Activated CD4-positive, CD25-positive, alpha-beta regulatory T cell treated with anti-CD3 and anti-CD28 coated beads, Interleukin-2, amount 50 U/mL, for 24 hours (primary cell): ENCODE measurements at places on chromosomes 5 and 9.

DNA sequence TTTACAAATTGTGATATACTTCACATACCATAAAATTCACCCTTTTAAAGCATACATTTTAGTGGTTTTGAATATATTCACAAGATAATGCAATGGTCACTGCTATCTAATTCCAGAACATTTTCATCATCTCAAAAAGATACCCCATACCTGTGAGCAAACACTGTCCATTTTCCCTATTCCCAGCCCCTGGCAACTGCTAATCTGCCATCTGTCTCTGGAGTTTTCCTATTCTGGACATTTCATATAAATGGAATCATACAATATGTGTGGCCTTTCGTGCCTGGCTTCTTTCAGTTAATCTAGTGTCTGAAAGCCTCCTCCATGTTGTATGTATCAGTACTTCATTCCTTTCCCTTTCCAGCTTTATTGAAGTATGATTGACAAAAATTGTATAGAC, 14.7 kb downstream of the SNX30 start:
- ATAC-seq, result no peak

DNA sequence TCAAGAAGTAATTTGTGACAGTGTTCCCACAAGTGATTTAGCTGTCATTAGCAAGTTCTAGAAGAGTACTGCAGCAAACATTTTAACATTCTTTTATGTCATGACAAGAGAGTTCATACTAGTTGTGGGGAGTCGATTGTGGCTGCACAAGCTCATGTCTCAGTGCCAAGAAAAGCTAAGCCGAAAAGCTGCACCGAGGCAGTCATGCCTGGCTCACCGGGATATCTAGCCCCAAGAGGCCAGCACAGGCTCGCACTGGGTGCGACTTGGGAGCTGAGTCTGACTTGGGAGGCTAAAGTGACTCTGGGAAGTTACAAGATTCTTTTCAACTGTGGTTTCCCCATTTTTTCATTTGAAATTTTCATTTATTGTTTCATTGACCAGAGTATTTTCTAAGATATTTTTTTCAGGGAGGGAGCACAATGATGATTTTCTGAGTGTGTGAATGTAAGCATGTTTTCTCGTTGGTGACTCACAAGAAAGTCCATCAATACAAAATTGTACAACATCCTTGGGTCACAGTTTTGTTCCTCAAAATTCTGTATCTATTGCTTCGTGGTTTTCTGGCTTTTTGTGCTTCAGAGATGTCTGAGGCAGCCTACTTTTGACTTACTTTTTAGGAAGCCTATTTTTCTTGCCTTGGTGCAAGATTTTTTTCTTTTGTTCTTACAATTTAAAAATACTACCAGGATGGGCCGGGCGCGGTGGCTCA, 18.7 kb downstream of the CAST start:
- no peak for ATAC-seq

DNA sequence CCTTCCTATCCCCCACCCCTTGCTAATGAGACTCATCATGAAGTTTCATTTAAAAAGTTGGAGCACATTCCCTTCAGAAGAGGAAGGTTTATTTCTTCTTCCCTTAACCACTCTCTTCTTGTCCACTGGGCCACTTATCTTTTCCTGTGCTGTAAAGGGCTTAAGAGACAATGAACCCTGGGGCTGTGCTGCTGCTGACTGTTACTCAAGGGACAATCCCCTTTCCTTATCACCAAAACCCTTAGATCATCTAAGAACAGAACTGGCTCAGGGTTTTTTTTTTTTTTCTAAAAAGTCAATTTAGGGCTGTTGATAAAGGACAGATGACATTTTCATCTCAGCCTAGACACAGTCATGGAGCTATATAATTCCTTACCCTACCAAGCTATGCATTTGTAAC, 29.6 kb downstream of the CAPSL start:
- no peak for ATAC-seq

GRCh38 chr5:16595881-16596580, 20.8 kb downstream of the RETREG1 start:
- no peak for ATAC-seq

DNA sequence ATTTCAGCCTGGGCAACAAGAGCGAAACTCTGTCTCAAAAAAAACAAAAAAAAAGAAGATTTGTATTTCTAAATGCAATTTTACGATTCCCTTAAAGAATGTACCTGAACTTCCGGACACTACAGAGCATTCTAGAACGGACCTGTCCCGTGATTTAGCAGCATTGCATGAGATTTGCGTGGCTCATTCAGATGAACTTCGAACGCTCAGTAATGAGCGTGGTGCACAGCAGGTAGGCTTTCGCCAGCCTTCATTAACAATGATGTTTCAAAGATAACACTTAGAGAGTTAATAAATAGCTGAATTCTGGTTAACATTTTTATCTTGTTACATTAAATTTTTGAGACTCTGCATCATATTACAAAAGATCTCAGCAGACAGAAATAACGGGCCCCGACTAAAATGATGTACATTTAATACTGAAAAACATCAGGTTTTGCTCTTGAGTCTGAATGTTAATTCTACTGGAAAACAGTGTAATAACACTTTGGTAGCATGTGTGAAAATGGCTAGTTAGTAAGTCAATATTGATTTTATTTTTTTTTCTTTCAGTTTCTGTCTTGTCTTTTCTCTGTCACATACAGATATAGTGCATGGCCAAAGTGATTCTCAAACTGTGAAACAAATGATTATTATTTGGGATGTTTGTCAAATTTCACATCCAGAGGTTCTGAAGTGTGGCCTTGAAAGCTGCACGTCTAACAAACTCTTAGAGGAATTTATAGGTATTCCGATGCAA, 23.3 kb downstream of the CCNH start:
- no peak for ATAC-seq

DNA sequence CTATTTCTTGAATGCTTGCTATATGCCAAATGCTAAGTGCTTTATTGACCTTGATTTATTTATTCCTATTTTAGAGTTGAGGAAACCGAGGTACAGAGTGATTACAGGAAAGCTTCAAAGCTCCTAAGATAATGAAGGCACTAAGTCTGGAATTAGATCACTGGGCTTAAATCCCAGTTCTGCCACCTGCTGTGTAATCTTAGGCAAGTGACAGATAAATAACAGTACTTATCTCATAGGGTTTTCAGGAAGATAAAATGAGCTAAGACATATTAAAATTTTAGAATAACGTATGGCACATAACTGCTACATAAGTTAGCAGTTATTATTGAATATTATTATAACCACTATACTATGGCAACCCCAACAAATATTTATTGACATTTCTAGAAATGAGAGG, 843.8 kb downstream of the DTWD2 start:
- ATAC-seq, result no peak

DNA sequence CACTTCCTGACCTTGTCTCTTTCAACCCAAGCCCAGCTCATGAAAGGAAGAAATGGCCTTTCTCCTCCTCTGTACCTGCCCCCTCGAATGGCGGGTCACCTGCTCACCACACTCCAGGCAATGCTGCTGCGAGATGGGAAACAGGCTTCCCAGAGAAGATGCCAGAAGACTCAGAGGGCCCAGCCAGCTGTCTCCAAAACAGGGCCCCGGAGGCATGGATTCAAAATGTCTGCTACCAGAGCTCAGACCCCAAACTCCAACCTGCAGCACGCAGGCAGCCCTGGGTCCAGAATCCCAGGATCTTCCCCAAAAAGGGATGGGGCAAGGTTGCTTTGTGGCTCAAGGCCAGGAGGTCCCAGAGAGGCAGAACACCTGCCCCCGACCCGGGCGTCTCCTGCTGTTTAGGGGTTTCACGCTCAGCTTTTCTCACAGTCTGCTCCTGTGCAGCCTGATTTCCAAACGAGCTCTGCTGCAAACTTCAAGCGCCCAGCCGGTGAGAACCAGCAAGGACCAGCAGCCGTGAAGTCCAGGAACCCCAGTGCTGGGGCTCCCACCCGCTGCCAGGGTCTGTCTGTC, 42.5 kb downstream of the VAV2 start:
- no peak for ATAC-seq

DNA sequence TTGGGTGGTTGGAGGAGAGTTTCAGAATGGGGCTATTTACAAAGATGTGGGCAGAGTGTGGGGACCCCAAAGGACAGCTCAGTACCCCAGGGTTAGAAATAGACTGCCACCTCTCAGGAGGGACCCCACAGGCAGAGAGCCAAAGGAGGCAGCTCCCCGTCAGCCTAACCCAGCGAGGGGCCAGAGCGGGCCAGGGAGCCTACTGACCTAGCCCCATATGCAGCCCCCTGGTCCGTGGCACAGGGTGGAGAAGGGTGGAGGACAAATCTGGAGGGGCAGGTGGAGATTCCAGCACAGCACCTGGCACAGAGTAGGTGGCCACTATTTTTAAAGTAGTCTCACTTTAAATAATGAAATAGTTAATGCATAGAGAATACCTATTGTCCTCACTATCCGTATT, 67.2 kb upstream of the ANGPTL2 start:
- ATAC-seq, result no peak

- ATAC-seq, result no peak
Measured at GRCh38 chr5:43422143-43422542, 10.0 kb upstream of the CCL28 start.

DNA sequence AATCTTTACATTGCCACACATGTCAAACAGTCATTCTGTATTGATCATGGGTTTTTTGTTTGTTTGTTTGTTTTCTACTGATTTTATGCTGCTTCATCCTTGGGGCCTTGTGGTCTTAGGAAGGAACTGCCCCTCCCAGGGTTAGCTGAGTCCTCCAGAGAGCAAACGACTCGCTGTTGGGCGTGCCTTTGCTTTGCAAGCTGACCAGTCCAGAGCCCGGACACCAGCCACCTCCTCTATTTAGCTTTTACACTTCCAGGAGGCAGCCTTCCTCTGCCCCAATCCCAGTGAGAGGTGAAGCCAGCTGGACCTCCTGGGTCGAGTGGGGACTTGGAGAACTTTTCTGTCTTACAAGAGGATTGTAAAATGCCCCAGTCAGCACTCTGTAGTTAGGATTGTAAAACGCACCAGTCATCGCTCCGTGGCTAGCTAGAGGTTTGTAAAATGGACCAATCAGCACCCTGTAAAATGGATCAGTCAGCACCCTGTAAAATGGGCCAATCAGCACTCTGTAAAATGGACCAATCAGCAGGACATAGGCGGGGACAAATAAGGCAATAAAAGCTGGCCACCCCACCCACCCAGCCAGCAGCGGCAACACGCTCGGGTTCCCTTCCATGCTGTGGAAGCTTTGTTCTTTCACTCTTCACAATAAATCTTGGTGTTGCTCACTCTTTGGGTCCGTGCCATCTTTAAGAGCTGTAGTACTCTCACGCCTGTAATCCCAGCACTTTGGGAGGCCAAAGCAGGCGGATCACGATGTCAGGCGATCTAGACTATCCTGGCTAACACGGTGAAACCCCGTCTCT, 154.4 kb downstream of the ERCC6L2 start:
- ATAC-seq, result no peak

GRCh38 chr9:36862206-36863145, 171.6 kb downstream of the PAX5 start:
- no peak for ATAC-seq

DNA sequence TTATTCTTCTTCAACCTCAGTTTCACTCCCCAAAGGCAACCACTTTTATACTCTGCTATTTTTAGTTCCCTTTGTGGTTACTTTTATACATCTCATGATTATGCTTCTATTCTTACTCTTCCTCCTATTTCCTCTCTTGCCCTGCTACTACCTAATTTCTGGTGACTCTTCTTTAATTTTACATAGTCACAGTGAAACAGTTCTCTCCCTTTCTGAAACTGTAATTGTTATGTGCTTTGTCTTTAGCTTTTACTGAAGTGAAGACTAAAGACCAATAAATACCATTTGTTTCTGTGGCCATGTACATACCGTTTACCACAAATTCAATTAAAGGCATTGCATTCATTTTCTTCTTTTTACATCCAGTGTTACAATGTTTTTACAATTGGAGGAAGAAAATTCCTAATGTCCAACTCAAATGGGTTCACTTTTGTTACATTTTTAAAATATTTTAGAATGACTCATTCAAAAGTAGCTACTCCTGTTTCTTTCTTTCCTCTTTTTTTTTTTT, 410.6 kb downstream of the PSAT1 start:
- no peak for ATAC-seq

GRCh38 chr5:159427180-159428012, 97.1 kb upstream of the IL12B start:
- ATAC-seq, result peak; percentile 50

GRCh38 chr9:113986931-113987330, 91.2 kb downstream of the AMBP start:
- no peak for ATAC-seq

DNA sequence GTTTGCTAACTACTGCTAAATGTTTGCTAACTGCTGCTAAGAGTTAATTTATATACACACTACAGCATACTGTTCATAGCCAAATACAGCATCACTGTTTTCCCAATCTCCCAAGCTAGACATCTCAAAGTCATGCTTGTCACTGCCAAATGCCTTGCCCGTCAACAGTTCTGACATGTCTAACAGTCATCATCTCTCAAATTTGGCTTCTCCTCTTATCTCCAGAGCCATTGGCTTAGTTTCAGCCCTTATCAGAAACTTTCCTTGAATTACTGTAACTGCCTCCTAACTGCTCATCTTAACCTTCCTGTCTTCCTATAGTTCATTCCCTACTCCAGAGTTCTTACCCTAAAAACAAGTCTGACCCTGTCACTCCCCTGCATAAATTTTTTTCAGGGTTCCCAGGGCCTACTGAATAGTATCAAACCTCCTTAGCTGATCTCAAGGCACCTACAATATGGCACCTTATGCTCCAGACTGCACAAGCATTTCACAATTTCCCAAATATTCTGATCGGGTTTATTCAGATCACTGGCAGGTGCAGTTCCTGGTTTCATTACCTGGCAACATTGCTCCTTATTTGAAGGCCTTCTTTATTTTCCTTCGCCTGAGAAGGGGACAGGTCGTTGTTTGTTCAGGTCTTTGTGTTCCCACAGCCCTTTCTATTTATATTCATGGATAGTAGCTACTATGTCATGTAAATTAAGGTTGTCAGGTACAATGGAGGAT, 55.9 kb upstream of the ANKRD55 start:
- no peak for ATAC-seq

- no peak for ATAC-seq
Measured at GRCh38 chr5:161545344-161546094, 1.0 kb downstream of the GABRB2 start.

DNA sequence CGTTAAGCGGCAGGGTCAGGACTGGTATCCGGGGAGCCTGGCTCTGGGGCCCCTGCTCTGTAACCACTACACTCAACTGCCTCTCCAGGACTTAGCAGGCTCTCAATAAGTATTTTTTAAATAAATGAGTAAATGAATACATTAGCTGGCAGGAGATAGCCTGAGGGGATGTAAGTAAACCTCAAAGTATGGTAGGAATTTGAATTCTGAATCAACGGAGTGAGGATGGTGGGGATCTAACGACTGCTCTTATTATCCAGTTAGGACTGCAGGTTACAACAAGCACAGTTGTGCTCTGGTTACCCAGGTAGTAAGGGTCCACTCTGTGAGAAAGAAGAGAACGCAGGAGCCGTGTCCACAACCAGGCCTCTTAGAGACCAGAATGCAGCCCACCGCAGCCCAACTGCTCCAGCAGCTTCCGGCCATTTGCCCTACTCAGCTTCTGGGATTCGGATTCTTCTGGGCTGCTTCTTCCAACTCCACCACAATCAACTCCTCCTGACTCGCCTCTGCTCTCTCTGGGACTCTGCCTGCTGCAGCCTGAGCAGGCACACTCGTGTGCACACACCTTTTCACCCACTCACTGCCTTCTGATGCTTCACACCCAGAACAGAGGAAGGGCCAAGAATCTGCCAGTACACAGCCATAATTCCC, 52.6 kb downstream of the MED27 start:
- ATAC-seq, result no peak
